ENCODE measurements at places on chromosomes 11 and 22.

DNA sequence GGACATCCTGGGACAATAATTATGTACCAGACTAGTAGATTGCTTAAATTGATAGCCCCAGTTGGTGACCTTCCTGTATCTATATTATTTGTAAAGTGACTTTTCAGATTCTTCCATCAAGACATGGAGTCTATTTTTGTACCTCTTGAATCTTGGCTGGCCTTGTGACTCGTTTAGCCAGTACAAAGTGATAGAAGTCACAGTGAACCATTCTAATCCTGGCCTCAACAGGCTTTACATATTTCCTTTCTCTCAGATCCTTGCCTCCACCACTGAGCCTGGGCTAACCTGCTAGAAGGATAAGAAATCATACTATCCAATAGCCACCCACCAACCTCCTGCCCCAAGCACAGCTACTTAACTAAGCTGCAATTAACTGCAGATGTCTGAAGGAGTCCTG lies 37.5 kb upstream of the SLC6A5 start:
- no peak for DNase-seq

- DNase-seq: no peak
Measured at GRCh38 chr11:99368583-99368982, 347.8 kb downstream of the CNTN5 start.

- peak; percentile 68 for DNase-seq
Measured at GRCh38 chr22:20418211-20418788, 19.3 kb downstream of the SCARF2 start.

DNA sequence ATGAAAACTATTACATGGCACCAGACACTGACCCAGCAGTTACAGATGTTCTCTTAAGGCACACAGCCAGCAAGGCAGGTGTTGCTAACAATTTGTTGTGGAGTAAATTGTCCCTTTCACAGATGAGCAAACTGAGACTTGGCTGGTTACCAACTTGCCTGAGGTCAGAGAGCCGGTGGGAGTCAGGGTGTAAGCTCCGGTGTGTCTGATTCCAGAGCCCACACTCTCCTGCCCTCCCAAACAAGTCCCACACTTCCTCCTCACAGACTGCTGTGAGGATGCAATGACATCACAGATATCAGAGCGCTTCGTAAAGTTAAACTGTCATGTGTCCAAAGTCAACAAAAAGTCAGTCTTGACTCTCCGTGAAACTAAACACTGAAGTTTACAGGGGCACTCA lies 12.5 kb downstream of the GDPD5 start:
- no peak for DNase-seq

GRCh38 chr11:117313091-117313490 lies 3.0 kb downstream of the BACE1 start:
- no peak for DNase-seq

DNA sequence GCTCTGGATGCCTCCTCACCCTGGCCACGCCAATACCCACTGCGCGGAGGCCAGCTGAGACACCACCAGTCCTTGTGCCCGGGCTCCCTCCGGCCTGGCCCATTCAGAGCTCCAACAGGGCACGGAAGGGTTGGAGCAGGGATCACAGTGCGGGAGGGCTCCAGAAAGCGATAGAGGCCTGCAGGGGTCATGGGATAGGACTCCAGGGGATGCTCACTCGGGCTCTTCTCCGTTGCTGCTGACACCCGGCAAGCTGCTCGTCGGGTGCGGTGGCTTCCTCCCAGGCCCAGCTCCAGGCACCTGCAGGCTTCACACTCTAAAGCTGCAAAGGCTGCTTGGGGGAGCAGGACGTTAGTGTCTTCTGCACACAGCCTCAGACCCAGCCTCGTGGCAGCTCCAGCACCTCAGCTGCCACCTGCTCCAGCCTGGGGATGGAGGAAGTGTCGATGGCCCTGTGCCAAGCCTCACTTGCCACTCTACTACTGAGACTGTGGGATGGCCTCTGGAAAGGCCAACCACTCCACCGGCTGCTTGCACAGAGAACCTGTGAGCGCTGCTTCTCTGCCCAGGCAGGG lies 10.6 kb downstream of the WNT7B start:
- DNase-seq: no peak

DNA sequence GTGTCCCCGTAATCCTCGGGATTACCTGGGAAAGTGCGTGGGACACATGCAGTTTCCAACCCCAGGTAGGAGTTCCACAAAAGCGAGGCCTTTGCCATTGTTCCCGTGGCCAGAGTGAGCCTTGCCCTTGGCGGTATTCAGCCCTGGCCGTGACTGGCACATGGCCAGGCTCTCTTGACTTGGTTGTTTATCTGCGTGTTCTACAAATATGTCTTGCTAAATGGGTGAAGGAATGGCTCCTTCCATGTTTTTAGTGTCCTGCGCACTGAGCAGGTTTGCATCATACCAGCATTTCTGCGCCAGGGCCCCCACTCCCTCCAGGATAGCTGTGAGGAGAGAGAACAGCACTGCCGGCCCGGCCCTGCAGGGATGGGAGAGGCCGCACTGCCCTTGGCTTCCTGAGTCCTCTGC lies 20.0 kb downstream of the POLR3H start:
- DNase-seq: no peak
